Mucosa of descending colon (tissue), 3 donors: ENCODE measurements at places on chromosomes 7 and 10. TPM values are rescaled to one million over a fixed set of nuclear protein-coding genes. Genes with fewer than 3 reads are reported as not detected.

HMX2 gene
- total RNA-seq: 0.25 TPM

TMEM213 gene
- total RNA-seq: not detected

MOSPD3 gene
- total RNA-seq: 17.2 TPM

STK31 gene
- total RNA-seq: 1.3 TPM

DNA sequence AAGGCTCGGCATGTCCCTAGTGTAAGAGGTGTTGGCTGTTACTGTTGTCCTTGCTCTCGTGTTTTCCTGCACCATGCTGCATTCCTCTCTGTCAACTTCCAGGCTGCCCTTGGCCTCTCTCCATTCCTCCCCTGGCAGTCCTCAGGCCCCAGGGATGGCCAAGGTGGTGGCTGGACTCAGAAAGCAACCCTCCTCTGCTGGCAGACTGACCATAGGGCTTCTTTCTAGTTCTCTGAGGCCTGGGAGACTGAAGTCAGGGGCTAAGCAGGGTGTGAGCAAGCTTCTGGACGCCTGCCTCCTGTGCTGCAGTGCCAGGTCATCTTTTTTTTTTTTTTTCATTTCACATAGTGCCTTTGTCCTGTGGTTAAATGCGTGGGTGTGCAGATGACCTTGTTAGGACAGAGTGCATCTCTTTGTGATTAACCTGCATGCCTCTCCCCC lies 72.0 kb downstream of the GOLGA7B start:
- no peak for DNase-seq

GRCh38 chr10:72466018-72466417 lies 111.3 kb upstream of the DNAJB12 start:
- DNase-seq: no peak

GRCh38 chr7:95590387-95591248 lies 5.7 kb downstream of the PDK4 start:
- no peak for DNase-seq

GRCh38 chr7:105799677-105800076 lies 76.7 kb downstream of the ATXN7L1 start:
- DNase-seq: no peak

GRCh38 chr10:79274279-79275104 lies 72.8 kb upstream of the PPIF start:
- peak; percentile 55 for DNase-seq

GRCh38 chr10:64571056-64571455 lies 1049.9 kb downstream of the REEP3 start:
- no peak for DNase-seq

DNA sequence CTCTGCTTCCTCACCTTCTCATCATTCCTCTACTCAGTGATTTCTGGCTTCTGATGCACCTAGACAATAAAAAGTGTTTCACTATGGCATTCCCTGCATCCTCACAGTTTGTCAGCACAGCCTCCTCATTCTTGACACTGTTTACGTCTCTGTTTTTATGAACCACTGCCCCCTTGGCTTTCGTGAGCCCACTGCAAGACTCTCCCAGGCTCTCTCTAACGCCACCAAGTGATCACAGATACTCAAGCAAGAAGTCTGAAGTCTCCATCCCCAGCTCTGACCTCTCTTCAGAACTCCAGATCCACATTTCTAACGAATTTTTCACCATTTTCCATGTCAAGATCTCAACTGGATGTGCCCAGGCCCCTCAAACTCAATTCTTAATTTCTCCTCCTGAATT lies 8.9 kb downstream of the SLC16A9 start:
- no peak for DNase-seq
